ENCODE measurements at places on chromosomes 5 and 9. TPM values are rescaled to one million over a fixed set of nuclear protein-coding genes. Genes with fewer than 3 reads are reported as not detected.

SMIM3 gene
- 37.3 TPM for total RNA-seq

DNA sequence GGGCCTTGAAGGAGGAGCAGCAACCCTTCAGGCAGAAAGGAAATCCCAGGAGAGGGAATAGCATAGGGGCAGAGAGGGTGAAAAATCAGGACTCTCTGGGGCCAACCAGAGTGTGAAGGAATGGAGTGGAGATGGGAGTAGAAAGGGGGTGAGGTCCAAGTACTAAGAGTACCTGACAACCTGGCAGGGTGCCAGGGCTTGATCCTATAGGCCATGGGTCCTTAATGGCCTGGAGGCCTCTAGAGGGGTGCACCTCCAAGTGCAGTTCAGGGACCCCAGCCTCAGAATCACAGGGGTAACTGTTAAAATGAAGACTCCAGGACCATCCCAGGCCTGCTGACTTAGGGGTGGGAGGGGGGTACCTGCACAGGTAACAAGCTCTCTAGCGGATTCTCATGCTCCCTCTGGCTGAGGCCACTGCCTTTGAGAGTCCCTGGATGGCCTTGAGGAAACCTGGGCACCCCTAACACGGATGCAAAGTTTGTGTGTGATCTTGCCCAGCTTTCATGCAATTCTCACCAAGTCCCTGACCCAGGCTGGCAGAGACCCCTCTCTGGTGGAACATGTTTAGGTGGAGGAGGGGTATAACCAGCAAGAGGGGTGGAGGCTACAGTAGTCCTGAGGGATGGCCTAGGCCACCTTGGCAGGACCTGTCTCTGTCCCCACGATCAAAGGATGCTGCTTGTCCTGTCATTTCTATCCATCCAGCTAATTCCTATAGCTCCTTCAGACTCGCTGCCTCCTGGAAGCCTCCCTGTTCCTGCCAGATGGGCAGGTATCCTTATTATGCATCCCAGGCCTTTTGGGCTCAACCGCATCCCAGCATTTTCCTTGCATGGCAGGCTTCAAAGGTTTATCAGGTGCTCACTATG, 17.6 kb upstream of the CSF1R start:
- DNase-seq, result no peak

GRCh38 chr5:108061941-108062340, 320.0 kb downstream of the FBXL17 start:
- no peak for DNase-seq

DNA sequence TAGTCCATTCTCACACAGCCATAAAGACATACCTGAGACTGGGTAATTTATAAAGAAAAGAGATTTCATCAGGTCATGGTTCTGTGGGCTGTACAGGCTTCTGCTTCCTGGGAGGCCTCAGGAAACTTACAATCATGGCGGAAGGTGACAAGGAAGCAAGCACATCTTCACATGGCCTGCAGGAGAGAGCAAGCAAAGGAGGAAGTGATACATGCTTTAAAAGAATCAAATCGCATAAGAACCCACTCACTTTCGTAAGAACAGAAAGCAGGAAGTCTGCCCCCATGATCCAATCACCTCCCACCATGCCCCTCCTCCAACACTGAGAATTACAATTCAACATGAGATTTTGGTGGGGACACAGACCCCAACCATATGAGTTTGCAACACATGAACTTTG, 5.1 kb upstream of the FBXO38 start:
- no peak for DNase-seq
